ENCODE measurements at places on chromosomes 3 and 15.

DNA sequence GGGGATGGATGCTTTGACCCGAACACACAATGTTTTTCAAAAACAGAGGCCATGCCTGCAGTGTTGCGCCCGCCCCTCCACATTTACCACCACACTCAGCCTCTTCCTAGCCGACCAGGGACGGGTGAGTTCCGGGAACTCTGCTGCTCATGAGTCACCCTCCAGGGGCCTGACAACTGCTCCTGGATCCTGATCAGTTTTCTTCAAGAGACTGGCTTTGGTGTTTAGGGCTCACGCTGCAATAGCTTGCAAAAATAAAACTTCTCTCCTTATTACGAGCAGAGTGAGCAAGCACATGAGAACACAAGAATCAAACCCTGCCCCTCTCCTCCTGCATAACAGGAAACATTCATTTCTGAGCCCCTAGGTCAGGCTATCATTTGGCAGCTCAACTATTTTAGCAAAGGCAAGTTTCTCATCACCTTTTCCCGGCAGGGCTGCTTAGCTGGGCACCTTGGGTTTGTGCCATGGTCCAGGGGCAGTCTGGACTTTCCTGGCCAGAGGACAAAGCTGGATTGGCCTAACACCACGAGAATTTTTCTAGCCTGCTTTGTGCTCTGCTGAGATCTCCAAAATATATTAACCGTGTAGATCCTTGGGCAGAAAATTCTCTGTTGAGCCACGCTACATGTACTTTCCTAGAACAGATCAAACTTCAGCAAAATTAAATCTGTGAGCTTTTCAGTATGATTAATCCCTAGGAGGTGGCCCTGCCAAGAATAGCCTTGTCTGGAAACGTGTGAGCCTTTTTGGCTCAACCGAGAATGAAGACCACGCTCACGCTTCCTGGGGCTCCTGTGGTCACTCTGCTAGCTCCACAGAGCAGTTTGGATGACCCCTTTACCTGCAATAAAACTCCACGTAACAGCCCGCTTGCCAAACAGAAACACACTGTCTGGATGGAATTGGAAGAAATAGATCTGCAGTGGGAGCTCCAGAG lies 52.7 kb upstream of the SPATA12 start:
- DNase-seq: no peak

DNA sequence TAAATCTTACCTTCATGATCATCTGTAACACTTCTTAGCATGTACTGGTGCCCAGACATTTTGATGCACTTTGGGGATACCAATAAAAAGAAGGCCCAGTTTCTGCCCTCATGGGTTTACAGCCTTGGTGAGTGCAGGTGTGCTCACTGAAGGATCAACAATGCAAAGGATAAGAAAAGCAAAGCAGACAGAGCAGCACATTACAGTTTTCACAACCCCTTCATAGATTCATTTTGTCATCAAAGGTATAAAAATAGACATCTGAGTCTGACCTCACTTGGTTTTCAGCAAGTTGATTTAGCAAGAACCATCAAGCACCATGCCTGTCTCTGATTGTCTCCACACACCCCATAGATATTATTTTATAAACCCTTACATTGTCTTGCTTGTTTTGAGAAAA lies 77.6 kb downstream of the BFSP2 start:
- no peak for DNase-seq

GRCh38 chr3:192545333-192545732 lies 182.0 kb downstream of the FGF12 start:
- DNase-seq: no peak

DNA sequence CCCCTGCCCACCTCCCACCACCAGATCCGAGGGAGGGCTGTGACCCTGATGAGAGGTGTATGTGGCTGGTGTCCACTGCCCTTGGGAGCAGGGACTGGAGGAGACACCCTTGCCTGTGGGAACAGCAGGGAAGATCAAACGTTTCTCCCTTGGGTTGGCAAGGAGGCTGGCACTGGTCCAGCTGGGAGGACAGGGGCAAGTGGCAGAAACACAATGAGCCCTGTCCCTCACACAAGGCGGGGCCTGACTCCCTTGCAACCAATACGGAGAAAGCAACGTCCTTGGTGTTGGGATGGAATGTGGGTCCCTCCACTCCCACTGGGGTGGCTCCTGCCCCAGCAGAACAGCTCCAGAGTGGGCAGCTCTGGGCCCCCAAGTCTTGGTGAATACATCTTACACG lies 5.2 kb downstream of the HYAL2 start:
- no peak for DNase-seq
